ENCODE measurements at places on chromosomes 13 and 19.

- DNase-seq: peak; percentile 83
These were observed 19.6 kb downstream of the IER2 start for GRCh38 chr19:13169769-13170168.

DNA sequence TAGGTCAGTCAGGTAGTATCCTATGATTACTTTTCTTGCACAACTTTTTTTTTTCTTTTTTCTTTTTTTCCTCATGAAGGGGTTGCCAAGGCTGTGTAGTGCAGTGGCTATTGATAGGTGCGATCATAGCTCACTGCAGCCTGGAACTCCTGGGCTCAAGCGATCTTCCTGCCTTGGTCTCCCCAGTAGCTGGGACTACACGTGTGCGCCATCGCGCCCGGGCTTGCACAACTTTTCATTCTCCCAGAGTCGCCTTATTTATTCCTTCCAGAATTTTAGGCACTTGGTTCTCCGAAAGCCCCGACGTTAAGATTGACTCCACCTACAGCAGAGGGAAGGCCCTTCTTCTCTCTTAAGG, 867 bp upstream of the ZNF613 start:
- DNase-seq: no peak

GRCh38 chr13:107217251-107217650, 649.3 kb upstream of the ARGLU1 start:
- no peak for DNase-seq

GRCh38 chr13:39655041-39655568, 357 bp upstream of the COG6 start:
- no peak for DNase-seq

GRCh38 chr13:88704600-88705275, 1033.6 kb downstream of the SLITRK5 start:
- no peak for DNase-seq

DNA sequence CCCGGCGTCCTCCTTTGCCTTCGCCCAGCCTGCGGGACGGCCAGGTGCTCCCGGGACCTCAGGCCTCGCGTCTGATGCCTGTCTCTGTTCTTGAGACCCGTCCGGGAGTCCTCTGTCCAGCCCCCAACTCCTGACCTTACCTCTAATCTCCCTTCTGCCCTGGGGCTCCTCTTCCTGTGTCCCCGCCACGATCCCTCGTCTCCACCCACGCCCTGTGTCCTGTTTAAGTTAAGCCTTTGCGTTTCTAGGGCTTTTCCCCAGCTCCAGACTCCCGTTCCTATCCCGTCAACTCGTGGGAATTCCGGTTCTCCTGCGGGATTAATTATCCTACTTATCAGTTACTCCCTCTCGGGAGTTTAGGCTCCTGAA, 686 bp downstream of the LENG8 start:
- no peak for DNase-seq

DNA sequence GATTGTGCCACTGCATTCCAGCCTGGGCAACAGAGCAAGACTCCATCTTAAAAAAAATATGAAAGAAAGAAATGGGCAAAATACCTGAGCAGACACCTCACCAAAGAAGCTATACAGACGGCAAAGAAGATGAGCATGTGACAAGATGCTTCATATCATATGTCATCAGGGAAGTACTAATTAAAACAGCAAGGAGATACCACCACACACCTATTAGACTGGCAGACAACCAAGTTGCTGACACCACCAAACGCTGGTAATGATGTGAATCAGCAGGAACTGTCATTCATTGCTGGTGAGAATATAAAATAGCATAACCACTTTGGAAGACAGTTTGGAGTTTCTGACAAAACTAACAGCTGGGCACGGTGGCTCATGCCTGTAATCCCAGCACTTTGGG, 11.5 kb upstream of the TFDP1 start:
- DNase-seq: no peak

DNA sequence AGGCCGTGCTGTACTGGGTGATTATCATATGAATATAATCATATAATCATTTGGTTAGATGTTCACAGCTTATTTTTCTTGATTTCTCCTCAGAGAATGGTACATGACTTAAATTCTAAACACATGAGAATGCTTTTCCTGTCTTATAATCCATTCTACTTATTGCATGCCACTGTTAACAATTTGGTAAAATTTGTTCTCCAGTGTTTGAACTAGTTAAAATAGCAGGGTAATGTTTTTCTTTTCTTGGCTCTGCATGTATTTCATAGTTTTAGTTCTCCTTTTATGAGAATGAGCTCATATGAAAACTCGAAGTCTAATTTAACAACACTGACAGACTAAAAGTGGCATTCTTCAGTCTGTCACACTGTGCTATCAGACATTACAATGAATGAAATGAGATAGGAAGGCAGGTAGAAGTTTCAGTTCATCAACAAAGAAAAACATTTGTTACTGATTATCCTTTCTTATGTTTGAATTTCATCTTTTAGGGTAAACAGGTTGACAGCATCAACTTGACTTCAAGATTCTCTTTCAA, 10.2 kb downstream of the SPRYD7 start:
- no peak for DNase-seq

- DNase-seq: peak; percentile 5
These were observed 94.7 kb downstream of the MIPEP start for GRCh38 chr13:23794267-23795161.

GRCh38 chr13:79492313-79492798, 11.4 kb downstream of the NDFIP2 start:
- DNase-seq: no peak

DNA sequence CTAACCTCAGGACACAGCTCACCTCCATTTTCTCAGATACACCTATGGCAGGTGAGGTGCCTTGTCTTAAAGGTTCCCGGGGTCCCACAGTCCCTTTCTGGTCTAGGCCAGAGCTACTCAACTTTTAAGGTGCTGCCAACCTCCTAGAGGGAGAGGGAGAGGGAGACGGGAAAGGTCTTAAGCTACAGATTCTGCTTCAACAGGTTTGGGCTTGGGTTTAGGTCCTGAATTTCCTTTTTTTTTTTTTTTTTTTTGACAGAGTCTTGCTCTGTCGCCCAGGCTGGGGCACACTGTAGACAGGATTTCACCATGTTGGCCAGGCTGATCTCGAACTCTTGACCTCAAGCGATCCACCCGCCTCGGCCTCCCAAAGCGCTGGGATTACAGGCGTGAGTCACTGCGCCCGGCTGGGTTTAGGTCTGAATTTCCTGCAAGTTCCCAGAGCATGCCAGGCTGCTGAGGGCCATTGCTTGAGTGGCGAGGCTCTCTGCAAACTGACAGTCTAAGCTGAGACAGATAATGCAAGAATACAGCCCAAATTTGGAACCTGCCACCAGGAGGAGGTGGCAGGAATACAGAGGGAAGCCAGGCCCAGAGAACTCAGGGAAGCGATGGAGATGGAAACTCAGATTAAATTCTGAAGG, 7.8 kb upstream of the SYCN start:
- DNase-seq: peak; percentile 59

DNA sequence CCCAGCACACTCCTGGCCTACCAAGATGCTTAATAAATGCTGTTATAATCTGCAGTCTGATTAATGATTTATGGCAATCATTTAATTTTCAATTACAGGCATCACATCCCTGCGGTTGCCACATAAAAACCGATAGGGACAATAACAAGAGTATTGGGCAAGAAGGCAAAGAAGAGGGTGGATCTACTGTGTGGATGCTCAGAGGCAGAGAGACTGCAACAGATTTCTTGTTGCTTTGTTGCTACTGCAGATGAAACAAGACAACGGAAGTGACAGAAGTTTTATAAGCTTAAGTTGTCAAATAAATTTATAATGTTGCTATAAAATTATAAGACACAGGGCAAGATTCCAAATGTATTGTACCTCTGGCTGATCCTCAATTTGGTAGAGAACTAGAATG, 154.8 kb downstream of the ABCC4 start:
- no peak for DNase-seq

DNA sequence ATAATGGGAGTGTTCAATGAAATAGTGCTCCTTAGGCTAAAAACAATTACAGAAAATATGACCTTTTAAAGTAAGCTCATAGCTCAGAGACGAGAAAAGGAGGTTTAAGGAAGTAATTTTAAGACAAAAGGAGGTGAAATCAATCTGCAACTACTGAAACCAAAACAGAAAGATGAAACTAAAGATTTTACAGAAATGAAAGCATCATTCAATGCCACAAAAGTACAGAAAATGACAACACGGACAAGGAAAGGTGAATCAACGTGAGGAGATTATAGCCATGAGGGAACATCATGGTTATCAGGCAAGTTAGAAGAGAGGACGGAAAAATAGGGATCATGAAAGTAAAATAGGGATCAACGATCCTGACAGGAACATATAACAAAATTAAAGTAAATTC, 745.2 kb downstream of the PCDH17 start:
- DNase-seq: no peak

DNA sequence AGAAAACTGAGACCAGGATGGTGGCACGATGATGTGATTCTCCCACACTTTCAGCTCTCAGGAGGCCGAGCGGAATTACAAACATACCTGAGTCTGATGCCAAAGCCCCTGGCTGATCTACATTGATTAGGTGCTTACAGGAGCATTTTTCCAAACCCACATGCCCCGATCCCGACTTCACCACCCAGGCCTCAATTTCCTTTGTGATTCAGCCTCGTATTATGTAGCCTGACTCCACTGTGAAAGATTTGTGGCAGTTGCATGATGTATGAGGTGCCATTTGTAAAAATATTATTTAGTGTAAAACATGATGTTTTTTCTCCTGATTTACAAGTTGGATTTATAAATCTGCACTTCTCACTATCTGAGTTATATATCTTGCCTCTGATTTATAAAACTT, 118.0 kb downstream of the TSHZ3 start:
- DNase-seq: no peak

DNA sequence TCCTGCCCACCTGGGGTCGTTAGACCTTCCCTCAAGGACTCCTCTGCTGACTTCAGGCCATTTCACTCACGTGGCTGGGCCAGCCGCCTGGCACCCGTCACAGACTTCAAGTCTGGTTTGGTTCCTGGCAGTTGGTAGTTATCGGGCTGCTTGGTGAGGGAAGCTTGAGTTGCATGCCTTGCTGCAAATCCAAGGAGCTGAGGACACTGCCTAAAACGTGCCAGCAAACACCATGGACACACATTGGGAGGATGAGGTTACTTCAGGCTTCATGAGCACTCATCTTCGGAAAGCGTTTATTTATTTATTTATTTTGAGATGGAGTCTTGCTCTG, 2.6 kb downstream of the GPI start:
- DNase-seq: no peak

- no peak for DNase-seq
These were observed 15.2 kb downstream of the SIGLEC7 start for GRCh38 chr19:51157265-51157664.

GRCh38 chr19:18898607-18899408, 2.9 kb upstream of the CERS1 start:
- DNase-seq: no peak

GRCh38 chr19:10760273-10760944, 42.5 kb downstream of the DNM2 start:
- DNase-seq: peak; percentile 77

GRCh38 chr13:27968316-27969081, 616 bp downstream of the CDX2 start:
- DNase-seq: peak; percentile 28

GRCh38 chr19:40257096-40257517, 28.0 kb downstream of the AKT2 start:
- no peak for DNase-seq

DNA sequence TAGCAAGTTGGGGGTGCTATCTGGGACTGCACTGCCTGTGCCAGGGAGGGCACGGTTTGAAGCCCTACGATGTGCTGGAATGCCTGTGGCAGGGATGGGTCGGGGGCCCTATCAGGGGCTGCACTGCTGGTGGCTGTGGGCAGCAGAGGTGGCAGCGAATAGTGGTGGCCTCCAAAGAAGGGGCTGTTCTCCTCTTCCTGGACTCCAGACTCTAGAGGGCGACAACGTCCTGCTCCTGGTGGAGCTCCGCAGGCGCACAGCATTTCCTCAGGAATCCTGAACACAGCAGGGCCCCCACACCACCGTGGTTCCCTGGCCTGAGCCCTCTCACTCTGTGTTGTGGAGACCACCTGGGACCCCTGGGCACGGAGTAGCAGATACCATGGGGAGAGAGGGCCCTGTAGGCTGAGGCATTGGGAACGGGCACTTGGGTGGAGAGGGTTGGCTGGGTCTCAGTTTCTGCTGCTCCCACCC, 145.6 kb downstream of the TNFRSF19 start:
- DNase-seq: no peak

DNA sequence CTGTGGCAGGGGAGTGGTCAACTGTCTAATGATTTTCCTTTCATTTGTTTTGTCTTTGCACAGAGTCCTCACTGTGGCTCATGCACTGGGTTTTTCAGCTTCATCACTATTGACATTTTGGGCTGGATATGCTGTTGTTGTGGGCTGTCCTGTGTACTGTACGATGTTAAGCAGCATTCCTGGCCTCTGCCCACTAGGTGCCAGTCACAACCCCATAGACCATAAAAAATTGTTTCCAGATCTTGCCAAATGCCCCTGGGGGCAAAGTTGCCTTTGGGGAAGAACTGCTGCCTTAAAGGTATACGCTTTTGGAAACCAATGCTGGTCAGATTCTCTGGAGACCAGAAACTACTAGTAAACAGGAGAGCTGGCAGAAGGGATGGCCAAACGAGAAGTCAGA, 310.4 kb downstream of the SPRY2 start:
- DNase-seq: peak; percentile 43

All from Daoy (cell line).